ENCODE measurements at places on chromosomes 4 and X.

- DNase-seq, result no peak
These were observed 451 bp downstream of the LPAR4 start for GRCh38 chrX:78747971-78748370.

- DNase-seq, result no peak
These were observed 42.1 kb downstream of the TRIM61 start for GRCh38 chr4:164935363-164935762.

- DNase-seq, result no peak
These were observed 2.7 kb downstream of the GPRASP2 start for GRCh38 chrX:102714994-102715393.

GRCh38 chr4:39668887-39669286 lies 29.0 kb upstream of the UBE2K start:
- DNase-seq, result no peak
